Occipital lobe (tissue), 3 donors: ENCODE measurements at places on chromosomes 5 and 9.

DNA sequence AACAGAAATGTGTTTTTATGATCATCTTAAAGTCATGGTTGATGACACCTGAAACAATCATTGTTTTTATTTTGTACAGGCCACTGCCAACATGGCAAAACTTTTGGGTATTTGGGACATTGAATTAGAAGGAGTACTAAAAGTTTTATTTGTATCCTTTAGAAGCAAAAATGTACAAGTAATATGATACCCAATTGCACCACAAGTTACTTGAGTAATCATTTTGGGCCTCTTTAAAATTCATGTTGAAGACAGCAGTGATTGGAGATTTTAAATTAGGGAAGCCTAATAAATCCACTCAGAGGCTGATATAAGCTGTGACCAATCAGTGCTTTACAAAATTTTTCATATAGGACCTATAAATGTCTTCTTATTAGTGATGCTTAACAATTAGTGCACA lies 212.9 kb downstream of the MARCHF11 start:
- DNase-seq, result no peak

- DNase-seq, result no peak
Measured at GRCh38 chr5:57486027-57486602, 3.5 kb upstream of the ACTBL2 start.

DNA sequence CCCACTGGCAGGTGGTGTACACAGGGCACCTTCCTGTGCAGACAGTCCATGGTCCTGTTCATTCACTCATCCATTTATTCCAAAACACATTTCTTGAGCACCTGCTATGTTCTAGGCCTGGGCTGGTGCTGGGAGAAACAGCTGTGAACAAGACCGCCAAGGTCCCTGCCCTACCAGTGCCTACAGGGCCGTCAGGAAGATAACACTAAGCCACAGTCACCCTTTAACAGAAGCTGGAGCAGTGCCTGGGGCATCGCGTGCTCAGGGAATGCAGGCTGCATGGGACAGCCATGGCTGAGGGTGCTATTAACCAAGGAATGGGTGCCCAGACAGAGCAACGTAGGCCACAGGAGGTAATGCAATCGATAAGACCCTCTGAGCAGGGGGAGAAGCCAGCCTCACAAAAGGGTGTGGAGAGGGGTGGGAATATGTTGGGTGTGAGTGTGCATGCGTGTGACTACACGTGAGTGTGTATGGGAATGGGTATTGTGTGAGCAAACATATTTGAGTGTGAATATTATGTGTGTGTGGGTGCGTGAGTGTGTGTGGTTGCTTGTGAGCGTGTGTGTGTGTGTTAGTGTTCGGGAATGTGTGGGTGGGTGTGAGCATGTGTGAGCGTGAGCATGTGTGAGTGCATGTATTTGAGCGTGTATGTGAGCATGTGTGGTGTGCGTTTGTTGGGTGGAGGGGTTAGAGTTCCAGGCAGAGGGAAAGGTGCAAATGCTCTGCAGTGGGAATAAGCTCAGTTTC lies 19.1 kb downstream of the DUSP1 start:
- DNase-seq, result no peak

DNA sequence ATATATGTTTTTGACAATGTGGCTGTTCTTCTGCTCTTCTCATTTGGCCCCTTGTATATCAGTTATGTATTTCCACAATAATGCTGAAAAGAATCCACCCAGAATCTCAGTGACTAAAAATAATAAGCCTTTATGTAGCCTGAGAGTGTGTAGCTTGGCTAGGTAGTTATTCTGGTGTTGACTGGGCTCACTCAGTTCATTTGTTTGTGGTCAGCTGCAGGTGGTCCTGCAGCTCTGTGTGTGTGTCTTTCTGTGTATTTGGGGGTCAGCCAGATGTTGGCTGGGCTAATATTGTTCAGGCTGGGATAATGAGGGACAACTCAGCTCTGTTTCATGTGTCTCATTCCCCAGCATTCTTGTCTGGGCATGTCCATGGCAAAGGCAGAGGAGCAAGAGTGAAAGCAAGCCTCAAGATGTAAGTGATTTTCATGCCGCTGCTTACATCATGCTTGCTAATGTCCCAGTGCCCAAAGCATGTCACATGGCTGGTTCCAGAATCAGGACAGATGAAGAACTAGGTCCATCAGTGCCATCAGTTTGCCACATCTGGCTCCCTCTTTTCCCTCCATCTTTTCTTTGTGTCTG lies 162.8 kb downstream of the KCTD16 start:
- DNase-seq, result no peak

DNA sequence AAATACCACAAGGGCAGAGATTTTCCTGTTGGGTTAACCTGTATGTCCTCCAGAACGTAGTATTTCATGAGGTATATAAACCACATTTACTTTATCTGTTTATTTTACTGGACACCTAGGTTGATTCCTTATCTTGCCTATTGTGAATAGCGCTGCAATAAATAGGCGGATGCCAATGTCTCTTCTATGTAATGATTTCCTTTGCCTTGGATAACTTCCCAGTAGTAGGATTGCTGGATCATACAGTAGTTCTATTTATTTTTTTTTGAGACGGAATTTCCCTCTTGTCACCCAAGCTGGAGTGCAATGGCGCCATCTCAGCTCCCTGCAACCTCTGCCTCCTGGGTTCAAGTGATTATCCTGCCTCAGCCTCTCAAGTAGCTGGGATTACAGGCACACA lies 15.6 kb upstream of the TUT7 start:
- DNase-seq, result no peak

- no peak for DNase-seq
Measured at GRCh38 chr5:175691761-175692160, 33.9 kb downstream of the HRH2 start.

- DNase-seq, result no peak
Measured at GRCh38 chr9:21848615-21849014, 46.2 kb downstream of the MTAP start.

DNA sequence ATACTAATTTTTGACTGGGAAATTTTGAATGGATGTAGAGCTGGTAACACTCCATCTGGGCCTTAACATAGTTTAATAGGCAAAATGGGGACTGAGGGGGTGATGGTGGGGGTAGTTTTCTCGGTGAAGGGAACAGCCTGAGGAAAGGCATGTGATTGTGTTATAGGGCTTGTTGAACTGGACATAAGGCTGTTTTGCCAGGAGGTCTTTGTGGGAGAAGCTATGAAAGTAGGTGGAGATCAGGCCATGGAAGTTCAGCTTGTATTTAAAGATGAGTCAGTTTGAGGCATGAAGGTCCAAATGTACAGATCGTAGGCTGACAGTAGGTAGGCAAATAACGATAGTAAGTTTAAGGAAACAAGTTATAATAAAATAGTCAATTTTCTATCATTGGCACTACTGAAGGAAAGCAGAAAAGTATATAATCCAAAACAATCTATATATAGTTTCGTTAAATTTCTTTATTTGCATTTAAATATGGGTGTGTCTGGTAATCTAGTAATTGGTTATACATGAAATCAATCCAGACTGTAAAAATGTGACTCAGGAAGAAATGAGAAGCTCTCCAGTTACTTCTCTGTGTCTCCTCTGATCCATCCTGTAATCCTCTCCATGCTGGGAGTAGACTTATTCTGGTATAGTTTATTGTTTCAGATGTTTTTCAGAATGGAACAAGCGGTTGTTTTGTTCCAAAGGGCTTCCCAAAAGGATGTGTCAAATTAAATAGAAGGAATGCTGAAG lies 2.8 kb downstream of the CSNK1G3 start:
- no peak for DNase-seq

GRCh38 chr5:96408210-96408777 lies 24.8 kb downstream of the PCSK1 start:
- DNase-seq, result no peak

DNA sequence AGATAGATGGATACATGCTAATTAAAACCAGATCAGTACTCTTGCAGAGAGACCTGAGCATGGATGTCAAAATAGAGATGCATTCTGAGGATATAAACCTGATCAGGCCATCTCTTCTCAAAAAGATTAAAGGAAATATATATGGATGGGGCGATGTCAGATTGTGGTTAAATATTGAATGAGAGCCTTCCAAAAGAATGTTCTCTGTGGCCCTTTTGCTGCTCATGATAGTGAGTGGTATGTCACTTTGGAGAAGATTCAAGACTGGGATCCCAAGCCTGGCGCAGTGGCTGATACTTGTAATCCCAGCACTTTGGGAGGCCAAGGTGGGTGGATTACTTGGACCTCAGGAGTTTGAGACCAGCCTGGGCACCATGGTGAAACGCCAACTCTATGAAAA lies 20.5 kb downstream of the ZNF131 start:
- no peak for DNase-seq

- no peak for DNase-seq
Measured at GRCh38 chr5:74164725-74165235, 475.7 kb downstream of the ENC1 start.

DNA sequence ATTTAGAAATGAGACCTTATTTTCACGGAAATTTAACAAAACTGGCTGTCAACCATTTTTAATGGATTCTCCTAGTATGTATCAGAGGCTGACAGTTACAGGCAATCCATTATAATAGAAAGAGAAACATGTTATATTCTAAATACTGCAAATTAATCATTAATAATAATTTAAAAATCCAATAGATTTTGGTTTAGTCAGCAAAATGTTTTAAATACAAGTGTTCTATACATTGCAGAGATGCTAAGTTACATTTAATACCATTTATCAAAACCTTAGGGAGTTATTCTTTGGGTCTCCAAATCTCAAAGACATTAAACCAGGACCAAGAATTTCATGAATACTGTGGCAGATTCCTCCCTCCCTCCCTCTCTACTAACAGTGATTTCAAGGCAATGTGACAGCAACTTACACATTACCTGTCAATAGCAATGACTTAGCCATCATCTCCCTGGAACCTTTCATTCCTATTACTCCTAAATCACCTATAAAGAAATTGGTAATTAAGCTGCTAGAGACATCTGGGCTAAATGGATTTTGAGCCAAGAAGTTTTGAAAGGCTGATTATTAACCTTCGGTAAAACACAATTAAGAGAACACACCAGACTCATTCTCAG lies 768.5 kb upstream of the DMAC1 start:
- DNase-seq, result no peak

- DNase-seq, result no peak
Measured at GRCh38 chr5:161305601-161306000, 240.9 kb downstream of the GABRB2 start.
